KG1 (cell line): ENCODE measurements at places on chromosomes 5 and 9.

DNA sequence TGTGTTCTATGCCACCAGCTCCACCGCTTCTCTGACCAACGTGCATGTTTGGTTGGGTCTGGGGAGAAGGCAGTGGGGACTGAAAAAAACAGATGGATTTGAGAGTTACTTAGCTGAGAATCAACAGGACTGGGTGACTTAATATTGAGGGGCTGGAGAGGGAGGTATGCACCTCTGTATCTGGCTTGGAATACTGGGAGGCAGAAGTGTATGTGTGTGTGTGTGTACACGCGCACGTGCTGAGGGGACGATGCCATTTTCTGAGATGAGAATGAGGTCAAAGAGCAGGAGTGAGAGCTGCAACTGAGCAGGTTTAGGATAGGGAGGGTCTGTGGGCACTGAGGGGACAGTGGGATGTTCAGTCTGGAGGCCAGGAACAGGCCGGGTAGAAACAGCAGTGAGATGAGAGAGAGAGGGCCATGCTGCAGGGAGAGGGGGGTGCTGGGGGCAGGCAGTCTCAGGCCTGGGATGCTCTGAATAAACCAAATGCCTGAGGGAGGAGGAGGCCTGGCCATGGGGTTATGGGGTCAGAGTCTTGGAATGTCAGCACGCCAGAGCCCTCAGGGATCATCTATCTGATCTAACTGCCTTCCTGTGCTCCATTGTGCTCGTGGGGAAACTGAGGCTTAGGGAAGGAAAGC lies 14.0 kb downstream of the PDGFRB start:
- DNase-seq: no peak

GRCh38 chr9:84970432-84970831 lies 300.9 kb downstream of the NTRK2 start:
- no peak for DNase-seq

- no peak for DNase-seq
These were observed 98.7 kb downstream of the SLC28A3 start for GRCh38 chr9:84241817-84242373.

- DNase-seq: no peak
These were observed 455.8 kb upstream of the PTGER4 start for GRCh38 chr5:40223884-40224402.

DNA sequence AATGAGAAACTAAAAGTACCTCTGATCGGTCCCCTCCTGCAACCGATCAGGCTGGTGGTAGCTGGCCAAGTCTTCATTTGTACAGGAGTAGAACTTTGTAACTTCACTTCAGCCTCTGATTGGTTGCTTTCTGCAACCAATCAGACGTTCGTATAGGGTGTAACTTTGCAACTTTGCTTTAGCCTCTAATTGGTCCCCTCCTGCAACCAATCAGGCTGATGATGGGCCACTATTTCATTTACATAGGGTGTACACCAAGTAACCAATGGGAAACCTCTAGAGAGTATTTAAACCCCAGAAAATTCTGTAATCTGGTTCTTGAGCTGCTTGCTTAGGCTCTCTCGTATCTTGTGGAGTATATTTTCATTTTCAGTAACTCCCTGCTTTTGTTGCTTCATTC lies 445.5 kb downstream of the MED10 start:
- no peak for DNase-seq

DNA sequence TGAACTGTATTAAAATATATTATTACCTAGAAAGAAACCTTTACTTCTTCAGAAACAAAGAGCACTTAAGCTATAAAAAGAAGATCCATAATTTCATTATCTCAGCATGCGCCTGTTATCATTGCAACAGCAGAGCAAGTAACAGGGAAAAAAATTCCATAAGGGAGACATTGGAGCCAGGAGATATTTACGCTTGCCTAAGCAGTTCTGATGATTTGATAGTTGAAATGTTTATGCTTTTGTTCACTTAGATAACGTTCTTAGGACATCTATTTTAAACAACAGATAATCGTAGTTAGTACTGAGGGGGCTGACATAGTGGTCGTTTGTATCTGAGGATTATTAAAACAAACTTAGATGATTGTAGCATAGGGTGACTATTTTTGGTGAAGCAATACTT lies 252.5 kb downstream of the NNT start:
- DNase-seq: no peak

DNA sequence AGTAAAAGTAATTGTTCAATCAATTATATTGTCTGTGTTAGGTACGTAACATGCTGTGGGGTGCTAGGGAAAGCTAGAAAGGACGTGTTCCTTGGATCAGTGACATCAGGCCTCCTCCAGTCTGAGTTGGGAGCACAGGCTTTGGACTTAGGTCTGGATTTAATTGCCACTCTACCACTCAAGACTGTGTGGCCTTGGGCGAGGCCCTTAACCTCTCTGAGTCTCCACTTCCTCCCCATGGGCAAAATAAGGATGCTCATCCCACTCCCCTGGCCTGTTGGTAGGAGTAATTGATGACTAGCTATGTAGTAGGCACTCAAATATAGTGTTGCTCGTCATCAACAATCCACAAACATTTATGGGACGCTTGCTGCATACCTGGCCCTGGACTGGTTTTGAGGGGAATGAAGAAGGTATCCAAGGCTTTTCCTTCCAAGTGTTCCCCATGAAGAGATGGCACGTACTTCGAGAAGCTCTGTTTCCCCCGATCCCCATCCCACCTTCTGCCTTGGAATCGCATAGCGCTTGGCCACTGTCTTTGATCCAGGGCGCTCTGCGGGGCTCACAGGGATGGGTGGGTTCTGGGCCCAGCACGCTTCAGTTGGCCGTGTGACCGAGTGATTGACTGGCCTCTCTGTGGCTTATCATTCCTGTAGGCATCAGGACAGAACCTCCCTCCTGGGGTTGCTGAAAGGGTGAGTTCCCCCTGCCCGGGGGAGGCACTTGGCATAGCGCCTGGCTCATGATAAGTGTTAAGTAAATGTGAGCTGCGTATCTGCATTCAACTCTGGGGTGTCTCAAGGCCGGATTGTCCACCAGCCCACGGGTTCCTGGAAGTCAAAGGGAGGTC lies 8.1 kb downstream of the FGF18 start:
- no peak for DNase-seq
